CD4-positive, alpha-beta T cell treated with Interferon alpha-2 for 1 hour (primary cell): ENCODE measurements at places on chromosomes 5 and 9.
A peak's percentile ranks its signal among the peaks of the same experiment; 100 is the strongest.

DNA sequence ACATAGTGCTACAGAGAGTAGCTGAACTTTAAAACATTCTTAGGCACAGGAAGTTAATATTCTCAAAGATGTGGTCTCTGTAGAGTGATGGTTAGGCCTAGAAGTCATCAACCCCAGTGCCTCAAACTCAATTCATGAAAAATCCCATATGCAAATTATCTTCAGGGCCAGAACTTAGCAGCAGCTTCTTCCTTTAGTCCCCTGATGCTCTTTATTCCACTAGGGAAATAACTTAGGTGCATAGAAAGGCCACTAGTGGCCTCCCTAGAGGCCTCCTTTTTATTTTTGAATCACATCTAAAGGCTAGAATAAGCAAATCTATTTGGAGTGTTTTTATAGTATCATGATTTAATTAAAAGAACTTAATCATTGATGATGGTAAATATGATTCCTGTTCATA is 88.3 kb downstream of the GIN1 start:
- no peak for DNase-seq

DNA sequence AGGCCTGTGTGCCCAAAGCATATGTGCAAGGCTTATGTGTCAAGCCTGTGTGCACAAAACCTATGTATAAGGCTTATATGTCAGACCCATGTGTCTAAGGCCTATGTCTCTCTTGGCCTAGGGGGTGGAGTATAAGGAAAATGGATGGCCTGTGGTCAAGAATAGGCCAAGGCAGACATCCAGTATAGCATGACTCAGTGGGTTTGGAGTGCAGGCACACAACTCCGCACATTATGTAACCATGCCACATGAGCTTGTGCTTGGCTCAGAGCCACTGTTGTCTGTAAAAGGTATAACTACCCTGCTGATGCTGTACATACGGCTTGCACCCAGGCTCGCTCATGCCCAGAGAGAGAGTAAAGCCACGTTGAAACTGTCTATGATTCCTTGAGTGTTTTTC is 626.4 kb upstream of the NUDT12 start:
- DNase-seq = no peak

GRCh38 chr9:83665580-83666200 is 42.1 kb downstream of the UBQLN1 start:
- DNase-seq = no peak

DNA sequence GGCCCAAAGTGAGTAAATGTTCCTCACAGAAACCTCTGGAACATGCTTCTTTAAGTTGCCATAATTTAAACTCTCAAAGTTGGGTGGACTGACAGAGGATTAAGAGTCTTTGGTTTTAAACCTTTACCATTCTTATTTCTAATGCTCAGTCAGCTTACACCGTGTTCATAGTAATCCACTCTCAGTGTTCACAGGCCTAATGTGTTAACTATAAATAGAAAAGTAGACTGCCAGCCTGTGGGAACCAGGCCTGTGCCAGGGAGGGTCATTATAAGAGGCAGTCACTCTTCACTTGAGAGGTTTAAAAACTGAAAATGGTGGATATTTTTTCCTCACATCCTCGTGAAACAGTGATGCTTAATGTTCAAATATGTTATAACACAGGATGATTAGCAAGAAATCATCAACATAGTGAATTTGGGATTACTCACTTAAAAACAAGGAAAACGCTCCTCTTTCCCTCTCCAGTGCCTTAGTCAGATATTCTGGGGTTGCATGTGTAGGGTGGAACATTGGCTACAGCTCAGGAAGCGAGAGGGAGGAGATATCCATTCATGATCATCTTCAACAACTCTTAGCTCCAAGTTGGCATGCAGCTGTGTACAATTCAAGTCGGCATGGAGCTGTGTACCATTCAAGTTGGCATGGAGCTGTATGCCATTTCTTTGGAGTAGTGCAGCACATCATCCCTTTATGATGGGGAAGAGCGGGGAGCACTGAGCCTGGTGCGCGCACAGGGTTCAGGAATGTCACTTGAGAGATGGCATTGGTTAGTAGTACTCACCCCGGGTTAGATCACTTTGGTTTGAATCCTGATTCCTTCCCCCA is 65.8 kb downstream of the KIAA1958 start:
- no peak for DNase-seq

- DNase-seq = no peak
Observed at GRCh38 chr9:69202556-69202955, 28.5 kb downstream of the TJP2 start.

GRCh38 chr5:96880444-96881164 is 4.3 kb downstream of the ERAP2 start:
- DNase-seq = no peak

DNA sequence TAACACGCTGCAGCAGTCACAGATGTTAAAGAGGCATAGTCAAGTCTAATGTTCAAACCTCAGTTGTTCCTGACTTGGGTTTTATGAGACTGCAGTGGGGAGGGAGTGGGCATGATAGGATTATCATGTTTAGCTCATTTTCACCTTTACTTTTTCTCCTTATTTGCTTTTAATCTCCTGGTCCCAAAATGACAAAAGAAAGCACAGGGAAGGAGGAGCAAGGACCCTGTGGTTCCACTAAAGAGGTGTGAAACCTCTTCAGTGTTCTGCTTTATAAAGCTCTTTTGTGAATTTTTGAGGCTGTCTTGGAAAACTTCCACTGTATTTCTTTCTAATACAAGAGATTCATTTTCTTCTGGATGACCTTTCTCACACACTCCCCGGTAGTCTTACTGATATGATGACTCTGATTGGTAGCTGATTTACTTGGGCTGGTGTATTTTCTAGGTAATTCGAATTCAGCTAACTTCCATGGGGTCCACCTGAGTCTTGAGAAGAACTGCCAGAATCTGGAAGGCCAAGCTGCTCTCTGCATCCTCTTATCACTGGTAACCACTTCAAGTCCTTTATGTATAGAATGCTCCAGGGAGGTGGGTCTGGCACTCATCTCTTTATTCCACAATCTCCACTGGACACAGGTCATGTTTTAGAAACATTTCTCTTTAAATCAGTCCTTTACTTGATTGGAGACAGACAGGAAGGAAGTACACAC is 1364.4 kb upstream of the CDH9 start:
- DNase-seq = no peak

GRCh38 chr5:105730982-105731381 is 1939.8 kb downstream of the EFNA5 start:
- no peak for DNase-seq

DNA sequence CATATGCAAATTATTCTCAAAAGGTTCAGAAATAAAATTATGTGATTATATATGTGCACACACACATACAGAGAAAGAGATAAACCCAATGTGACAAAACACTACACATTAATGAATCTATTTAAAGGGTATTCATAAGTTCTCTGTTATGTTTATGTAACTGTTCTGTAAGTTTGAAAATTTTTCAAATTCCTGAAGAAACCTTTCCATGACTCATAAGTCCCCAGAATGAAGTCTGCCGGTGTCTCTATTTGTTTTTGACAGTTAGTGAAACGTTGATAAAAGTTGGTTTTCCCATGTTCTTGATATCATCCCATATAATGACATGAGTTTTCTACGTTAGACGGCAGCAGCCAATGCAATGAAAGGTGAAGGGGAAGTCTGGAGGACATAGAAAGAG is 199.5 kb upstream of the PUM3 start:
- DNase-seq = no peak

DNA sequence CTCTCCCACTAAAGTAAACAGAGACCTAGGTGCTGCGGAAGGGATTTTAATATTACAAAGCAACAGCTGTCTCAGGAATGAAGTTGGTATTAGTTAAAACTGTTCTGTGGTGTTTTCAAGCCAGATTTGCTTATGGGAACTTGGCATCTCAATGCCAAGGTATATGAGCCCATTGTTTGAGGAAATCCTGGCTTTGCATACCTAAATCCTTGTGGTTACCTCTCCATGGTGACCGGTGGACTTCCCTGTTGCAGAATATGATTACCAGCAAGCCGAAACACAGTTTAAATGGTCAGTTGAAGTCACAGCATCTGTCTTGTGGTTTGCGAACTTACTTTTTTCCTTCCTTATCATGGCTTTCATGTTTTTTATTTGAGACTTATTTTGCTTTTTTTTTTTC is 62.3 kb upstream of the TXNDC8 start:
- DNase-seq = no peak

DNA sequence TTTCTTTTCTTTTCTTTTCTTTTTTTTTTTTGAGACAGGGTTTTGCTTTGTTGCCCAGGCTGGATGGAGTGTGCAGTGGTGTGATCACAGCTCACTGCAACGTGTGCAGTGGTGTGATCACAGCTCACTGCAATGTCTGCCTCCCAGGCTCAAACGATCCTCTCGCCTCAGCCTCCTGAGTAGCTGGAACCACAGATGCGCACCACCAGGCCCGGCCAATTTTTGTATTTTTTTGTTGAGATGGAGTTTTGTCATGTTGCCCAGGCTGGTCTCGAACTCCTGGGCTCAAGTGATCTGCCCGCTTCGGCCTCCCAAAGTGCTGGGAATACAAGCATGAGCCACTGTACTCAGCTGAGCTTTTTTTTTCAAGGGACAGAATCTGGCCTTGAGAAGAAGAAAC is 36.8 kb upstream of the TJP2 start:
- DNase-seq = no peak

DNA sequence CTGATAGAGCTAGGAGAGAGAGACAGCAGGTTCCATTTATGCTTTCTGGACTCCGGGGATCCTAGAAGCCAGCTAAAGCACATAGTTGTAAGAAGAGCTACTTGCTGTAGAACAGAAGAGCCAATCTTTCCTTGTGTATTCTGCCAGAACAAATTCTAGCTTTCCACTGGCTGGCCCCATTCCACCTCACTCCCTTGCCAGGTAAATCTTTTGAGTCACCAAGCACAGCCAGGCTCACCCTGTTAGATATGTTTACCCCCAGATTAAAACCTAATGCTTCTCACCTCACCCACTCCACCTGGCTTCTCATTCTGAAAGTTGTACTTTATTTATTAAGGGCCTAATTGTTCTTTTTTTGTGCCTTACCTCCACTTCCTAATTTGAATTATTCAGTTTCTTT is 48.9 kb upstream of the CHD1 start:
- DNase-seq = no peak

DNA sequence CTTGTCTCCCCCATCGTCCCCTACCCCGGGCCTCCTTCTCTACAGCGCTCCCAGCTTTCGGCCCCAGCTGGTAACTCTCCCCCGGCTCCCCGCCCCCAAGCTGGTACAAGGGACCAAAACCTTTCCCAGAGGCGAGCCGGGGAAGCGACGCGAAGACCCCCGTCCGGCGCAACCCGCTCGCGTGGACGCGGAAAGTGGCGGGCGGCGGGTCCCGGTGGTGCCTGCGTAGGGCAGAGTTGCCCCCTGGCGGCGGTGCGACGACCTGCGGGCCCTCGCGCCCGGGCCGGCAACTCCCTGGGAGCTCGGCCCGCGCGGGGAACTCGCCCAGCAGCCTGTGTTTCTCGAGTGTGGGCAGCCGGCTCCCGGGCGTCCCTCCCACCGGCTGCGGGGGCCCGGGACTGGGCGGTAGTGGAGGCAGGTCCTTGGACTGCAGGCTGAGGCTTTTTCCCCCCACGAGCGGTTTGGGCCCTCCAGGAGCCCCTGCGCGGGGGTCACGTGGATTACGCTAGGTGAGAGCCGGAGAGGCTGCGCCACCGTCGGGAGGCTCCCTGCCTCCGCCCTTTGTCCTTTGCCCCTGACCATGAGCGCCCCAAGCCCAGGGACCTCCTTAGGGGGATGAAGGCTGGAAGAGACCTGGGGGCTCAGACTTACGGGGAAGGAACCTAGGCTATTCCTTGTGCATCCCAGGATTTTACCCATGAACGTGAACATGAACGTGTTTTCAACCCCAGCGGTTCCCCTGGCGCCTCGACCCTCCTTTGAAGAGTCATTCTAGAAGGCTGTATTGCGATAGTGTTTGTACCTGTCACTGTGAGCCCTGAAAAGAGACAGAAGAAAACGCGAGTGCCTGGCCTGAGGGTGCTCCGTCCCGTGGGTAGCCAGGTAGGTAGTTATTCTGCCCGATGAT is 2.9 kb upstream of the FOXD1 start:
- peak; percentile 73 for DNase-seq

- DNase-seq = no peak
Observed at GRCh38 chr5:103385722-103386121, 127.2 kb downstream of the MACIR start.

GRCh38 chr5:32973646-32974045 is 262.5 kb downstream of the NPR3 start:
- no peak for DNase-seq

- DNase-seq = no peak
Observed at GRCh38 chr5:74155501-74155900, 485.0 kb downstream of the ENC1 start.

DNA sequence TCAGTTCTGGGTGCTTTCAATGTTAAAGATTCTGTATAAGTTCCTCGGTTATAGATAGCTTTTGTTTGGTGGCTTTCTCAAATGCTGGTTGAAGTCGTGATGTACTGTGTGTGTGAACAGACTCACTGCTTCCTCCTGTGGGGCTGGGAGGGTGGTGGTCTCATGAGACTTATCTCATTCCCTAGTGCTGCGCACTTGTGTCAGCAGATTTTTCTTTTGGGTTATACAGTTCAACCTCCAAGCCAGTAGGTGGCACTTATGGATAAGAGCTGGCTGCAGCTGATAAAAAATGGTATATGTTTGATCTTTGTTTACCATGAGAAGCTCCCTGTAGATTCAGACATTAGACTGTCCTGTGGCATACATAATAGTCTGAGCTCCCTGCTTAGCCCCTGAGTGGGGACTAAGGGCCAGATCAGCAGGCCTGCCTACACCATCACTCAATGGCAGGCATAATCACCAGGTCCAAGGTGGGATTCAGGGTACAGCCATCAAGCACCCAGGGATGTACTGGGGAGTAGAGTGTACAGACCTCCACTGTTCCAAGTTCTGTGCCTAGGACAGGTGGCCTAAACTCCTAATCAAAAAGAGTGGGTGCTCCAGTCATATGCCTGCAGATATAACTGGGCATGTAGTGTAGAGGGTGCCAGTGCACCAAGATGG is 174.2 kb downstream of the OXCT1 start:
- DNase-seq = no peak

- no peak for DNase-seq
Observed at GRCh38 chr5:167001246-167001645, 1290.2 kb upstream of the WWC1 start.

DNA sequence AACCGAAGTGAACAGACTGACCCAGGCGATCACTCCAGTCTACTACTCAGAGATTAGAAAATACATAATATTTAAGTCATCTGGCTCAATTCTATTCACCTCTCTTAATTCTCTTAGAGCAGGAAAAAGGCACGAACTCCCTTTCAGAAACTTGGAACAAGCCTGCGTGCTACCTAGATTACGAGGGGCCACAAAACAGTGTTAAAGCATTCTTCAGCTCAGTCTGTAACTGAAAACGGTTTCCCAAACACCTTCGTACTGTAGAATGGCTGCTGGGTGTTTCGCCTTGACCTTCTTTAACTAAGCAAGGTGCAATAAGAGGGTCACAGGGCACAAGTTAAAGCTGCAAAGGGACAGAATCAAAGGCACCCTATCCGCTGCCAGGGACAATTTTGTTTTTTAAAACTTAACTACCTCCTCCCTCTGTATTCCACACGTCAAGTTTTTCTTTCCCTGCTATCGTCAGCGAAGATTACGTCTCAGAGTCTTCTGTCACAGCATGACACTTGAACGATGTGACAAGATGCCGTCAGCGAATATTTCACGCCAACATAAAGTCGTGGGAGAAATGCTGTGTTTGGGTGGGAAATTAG is 687 bp downstream of the LYSMD3 start:
- peak; percentile 50 for DNase-seq
